ENCODE measurements at places on chromosomes 1 and 21.

DNA sequence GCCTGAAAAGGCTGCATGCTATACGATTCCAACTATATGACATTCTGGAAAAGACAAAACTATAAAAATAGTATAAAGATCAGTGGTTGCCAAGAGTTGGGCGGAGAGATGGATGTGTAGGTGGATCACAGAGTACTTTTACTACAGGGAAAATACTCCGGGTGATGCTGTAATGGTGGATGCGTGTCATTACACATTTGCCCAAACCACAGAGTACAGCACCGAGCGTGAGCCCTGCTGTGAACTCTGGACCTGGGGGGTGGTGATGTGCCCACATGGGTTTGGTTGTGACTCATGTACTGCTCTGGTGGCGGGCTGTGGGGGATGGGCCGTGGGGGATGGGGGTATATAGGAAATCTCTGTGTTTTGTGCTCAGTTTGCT is 162.7 kb upstream of the COL6A1 start:
- no peak for DNase-seq

GRCh38 chr21:17550671-17551308 is 37.9 kb downstream of the CXADR start:
- DNase-seq: no peak

GRCh38 chr21:45388611-45389296 is 16.2 kb upstream of the COL18A1 start:
- DNase-seq: no peak

GRCh38 chr21:38911484-38912101 is 105.9 kb downstream of the ETS2 start:
- no peak for DNase-seq

GRCh38 chr1:154453574-154454352 is 48.3 kb upstream of the TDRD10 start:
- DNase-seq: no peak

GRCh38 chr1:5708346-5709245 is 283.6 kb downstream of the NPHP4 start:
- DNase-seq: no peak

DNA sequence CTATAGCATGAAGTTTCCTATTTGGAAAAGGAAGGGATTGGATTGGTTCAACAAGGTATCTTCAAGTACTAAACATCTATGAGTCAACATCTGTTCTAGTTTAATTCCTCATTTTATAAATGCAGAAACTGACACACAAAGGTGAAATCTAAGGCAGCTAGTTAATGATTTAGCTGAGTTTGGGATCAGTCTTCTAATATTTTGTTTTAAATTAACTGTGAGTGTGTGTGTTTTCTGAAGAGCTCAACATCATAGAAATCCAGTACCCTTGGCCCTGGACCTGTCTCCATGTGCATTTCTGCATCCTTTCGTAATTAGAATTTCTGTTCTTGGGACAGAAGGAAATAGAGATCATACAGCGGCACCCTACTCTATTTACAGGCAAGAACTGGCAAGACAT is 105.9 kb downstream of the RGS2 start:
- DNase-seq: no peak

GRCh38 chr1:42847111-42847595 is 740 bp downstream of the ZNF691 start:
- no peak for DNase-seq

DNA sequence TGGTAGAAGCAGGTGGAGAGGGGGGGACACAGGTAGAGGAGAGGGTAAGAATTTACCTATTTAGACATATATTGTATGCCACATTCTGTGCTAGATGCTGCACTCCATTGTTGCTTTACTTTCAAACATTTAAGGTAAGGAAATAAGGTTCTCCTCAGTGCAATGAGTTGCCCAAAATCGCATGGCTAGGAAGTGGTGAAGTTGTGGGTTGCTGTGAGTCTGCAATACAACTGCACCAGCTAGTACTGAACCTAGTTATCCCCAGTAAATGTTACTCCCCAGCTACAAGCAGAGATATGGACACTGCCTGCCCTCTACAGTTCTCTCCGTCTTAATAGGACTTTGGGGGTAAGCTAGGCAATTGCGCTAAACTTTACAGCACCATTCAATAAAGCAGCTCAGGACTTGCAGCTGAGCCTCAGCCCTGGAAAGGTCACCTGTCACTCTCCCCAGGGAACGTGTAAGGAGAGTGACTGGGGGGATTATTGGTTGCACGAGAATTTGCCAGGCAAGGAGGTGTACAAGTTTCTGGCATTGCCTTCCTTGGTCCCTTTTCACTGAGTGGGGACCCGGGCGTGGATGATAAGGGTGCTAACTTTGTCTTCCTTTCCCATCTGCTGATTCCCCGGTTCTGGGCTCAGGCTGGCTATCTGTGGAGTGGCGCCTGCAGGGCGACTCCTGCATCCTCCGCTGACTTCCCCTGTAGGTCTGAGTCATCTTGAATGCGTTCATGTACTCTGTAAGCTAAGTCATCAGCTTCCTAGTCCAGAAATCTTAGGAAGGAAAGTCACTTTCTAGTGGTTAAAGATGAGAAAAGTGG is 71.3 kb upstream of the CNTN2 start:
- DNase-seq: no peak

GRCh38 chr1:176017722-176018121 is 189.4 kb downstream of the COP1 start:
- no peak for DNase-seq

DNA sequence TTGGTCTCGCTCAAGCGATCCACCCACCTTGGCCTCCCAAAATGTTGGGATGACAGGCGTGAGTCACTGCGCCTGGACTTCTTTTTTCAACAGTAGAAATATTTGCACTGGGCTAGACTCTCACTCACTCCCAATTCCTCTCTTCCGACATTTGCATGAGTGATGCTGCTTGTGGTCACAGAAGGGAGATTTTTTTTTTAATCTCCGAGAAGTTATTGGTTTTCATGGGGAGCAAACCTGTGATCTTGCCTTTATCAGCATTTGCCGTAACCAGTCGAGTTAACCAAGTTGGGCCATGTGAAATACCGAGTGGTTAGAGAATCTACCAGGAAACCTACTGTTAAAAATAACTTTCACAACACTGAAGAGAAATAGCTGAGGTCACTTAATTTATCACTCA is 21.1 kb downstream of the ERG start:
- DNase-seq: no peak

Measured in effector memory CD8-positive, alpha-beta T cell (primary cell).